ENCODE measurements at places on chromosomes 7 and 10. TPM values are rescaled to one million over a fixed set of nuclear protein-coding genes. Genes with fewer than 3 reads are reported as not detected.

DNA sequence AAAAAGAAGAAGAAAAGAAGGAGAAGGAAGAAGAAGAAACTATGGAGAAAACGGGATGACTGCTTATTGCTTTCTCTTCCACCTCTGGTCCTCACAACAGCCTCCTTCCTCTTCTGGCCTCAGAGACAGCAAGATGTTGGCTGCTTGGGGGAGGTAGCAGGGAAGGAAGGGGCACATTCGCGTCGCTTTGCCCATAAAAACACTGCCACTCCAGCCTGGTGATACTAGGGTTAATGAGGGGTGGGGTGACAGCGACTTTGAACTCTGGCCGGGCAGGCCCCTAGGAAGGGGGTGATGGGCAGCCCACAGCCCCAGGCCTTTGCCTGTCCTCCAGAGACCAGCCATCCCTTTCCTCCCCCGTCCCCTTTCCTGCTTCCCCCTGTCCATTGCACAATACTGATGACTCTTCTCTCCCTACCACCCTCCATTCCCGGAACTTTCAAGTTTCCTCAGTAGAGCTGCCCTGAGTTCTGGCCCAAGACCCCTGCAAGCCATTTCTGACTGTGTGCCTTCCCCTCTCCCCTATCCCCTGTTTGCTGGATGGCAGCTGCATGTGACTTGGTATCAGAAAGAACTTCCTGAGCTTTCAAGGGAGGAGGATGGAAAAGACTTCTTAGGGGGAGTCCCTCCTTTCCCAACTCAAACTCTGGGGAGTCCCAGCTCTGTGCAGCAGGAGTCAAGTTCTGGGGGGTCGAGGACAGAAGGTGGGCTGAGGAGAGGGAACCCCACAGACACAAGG lies 2.2 kb upstream of the CUEDC2 start:
- DNase-seq = no peak

GRCh38 chr7:138127996-138128395 lies 51.7 kb downstream of the AKR1D1 start:
- no peak for DNase-seq

- no peak for DNase-seq
Observed at GRCh38 chr10:86363833-86364490, 2.6 kb downstream of the GRID1 start.

DNA sequence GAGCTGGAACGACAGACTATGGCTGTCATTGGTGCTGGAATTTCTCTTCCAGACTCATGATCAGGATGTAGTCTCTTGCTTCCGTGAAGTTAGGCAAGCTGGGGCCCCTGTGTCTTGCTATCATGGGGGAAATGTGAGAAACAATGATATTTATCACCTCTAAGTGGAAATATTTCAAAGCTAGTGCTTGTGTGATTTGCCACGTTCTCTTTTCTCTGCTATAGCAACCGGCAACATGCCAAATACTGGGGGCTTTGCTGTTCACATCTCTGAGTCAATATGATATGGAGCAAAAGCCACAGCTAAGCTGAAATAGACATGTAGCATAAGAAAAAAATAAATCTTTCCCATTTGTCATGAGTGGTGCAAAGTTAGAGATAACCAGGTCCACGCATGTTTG lies 668.2 kb upstream of the IGFBP3 start:
- DNase-seq = no peak

DNA sequence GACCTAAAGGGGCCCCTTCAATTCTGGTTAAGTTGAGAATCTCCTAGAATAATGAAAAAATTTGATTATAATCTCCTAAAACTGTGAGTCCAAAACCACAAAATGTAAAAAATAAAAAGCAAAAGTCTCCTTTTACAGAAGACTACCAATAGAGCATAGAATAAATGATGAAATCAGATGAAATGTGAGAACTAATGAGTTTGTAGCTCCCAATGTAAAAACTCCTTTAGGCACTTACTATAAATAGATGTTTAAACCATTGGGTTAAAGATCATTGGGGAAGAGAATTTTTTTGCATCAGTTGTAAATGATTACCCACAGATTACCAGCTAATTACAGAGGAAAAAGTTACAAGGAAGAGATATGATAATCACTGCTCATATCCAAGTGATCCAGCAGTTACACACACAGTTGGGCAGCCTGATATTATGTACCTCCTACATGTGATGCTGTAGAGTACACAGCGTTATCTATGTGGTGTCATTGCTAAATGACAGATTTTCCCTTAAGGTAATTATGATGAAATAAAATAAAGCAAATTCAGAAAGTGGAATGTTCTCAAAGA lies 282.7 kb upstream of the SEMA3D start:
- DNase-seq = no peak

GRCh38 chr10:103682631-103683030 lies 172.7 kb downstream of the SH3PXD2A start:
- no peak for DNase-seq

Gene OGDHL
- 3.7 TPM for total RNA-seq

Measured in activated T-helper 2 cell treated with anti-CD3 and anti-CD28 coated beads, Interferon-gamma antibody, Interleukin-2, Interleukin-4, amounts not matched to agents 10 μg/mL and 5 μg/mL and 100 μg/mL, durations not matched to agents 14 hours and 24 hours and 36 hours (primary cell).